ENCODE measurements at places on chromosomes 16 and 17.

DNA sequence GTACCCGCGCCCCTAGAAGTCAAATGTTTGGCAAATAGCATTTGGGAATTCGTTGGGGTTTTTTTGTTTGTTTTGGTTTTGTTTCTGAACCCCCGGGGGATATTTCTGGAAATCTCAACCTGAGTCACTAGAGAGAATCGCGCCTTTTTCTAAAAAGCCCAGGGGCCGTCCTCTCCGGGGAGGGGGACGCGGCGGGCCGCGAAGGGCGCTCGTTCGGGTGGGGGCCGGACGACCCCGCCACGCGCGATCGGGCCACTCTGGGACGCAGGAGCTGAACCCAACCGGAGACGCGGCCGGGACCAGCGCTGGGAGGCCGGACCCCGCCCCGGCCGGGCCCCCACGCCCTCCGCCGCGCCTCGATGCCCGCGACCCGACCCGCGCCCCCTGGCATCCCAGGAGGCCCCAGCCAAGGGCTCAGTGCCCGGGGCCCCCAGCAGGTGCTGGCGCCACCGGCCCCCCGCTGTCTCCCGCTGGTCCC is 302 bp downstream of the LITAF start:
- peak; percentile 55 for ATAC-seq

- no peak for ATAC-seq
These were observed 28.8 kb downstream of the ZFPM1 start for GRCh38 chr16:88481851-88482250.

DNA sequence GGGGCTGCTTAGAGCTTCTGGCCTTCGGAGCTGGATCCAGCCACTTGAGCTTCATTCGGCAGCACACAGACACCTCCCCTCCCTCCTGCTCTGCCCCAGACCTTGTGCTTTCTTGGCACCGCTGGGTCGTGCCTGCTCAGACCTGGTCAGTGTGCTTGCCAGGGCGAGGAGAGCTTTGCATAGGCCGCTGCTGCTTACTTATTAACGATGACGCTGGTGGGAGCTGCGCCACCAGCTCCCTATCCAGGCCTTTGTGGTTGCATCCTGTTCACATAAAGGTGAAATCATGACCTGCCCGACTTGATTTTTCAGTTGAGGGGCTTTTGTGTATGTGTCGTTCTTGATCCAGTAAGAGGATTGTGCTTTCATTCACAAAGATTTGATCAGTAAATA is 101.1 kb downstream of the MSI2 start:
- ATAC-seq = peak; percentile 71

- peak; percentile 81 for ATAC-seq
These were observed 6.3 kb downstream of the HSBP1 start for GRCh38 chr16:83813823-83814658.

GRCh38 chr17:17466511-17466910 is 10.3 kb upstream of the MED9 start:
- no peak for ATAC-seq

DNA sequence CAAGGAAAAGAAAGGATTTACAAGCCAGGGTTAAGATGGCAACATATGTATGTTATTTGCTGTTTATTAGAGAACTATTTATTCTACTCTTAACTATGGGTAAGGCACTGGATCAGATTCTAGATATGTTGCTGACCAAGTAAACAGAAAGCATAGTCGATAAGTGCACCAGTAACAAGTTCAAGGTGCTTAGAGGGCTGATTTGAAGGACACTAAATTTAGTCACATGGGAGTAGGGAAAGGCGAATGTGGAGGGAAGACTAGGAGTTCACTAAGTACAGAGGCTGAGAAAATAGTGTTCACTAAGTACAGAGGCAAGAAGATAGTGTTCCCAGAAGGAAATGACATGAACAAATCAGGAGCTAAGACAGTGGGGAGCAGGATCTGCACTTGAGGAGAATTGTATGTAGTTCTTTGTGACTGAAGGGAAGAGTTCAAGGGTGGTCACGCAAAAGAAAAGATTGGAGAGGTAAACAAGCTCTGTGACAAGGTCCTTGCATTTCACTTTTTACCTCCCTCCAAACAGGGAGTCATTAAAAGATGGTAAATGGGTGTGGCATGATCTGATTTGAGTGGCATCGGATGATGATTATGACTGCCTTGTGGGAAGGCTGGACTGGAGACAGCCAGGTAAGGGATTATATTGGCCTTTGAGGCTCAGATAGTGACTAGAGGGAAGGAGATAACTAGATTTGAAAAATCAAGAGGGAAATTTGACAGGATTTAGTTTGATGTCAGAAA is 20.9 kb downstream of the HEATR9 start:
- ATAC-seq = no peak

GRCh38 chr17:71869841-71870545 is 250.8 kb upstream of the SOX9 start:
- ATAC-seq = no peak

DNA sequence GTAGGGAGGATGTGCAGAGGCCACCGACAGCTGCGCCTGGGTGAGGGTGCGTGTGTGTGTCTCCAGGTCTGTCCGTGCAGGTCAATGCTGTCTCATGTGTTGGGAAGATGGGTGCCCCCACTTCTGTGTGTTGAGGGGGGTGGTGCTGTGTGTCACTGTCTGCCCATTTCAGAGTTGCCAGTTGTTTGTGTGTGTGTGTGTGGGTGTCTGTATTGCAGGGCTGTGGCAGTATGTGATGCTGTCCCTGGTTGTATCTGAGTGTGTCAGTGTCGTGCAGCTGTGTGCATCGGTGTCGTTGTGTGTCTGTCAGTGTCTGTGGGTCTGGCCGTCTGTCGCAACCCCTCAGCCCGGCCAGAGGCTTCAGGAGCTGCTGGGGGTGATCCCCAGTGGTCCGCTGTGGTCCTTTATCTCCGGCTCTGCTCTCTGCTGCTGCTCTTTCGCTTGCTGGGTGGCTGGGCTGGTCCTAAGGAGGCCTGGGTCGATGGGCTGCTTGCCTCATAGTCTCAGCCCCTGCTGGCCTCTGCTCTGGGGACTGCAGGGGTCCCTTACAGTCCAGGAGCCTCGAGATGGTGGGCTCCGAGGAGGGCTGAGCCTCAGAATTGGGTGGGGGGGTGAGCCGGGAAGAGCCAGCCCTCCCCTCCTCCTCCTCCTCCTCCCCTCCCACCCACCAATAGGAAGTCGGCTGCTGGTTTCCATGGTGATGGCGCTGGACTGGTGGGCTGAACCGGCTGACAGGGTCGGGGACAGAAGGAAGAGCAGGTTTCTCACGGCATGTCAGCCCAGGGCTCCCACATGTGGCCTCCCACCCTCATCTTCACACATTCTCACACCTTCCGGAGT is at the start of gene TSPOAP1:
TSPOAP1 (minus strand) TSS at position 601 of the 840 bp plus-strand sequence. CDS start 875 bp downstream, outside the sequence.
- ATAC-seq = no peak

GRCh38 chr16:1438229-1439057 is 5.9 kb downstream of the CCDC154 start:
- no peak for ATAC-seq

DNA sequence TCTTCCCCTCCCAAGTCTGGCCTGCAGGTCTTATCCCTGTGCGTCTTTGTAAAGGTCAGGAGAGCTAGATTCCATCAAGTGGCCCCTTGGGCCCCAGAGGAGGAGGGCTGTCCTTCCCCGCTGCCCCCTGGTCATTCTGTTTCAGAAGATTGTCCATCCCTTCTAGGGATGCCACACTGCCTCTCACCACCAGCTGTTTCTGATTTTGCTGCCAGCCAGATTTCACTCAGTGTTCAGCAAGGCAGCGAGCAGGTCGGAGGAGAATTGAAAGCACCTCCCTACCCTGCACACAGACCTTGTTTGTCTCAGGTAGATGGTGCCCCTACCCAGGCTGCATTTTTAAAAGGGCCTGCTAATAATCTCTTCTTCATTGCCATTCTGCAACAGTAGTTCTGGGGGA is 21.7 kb upstream of the NAT9 start:
- ATAC-seq = no peak

DNA sequence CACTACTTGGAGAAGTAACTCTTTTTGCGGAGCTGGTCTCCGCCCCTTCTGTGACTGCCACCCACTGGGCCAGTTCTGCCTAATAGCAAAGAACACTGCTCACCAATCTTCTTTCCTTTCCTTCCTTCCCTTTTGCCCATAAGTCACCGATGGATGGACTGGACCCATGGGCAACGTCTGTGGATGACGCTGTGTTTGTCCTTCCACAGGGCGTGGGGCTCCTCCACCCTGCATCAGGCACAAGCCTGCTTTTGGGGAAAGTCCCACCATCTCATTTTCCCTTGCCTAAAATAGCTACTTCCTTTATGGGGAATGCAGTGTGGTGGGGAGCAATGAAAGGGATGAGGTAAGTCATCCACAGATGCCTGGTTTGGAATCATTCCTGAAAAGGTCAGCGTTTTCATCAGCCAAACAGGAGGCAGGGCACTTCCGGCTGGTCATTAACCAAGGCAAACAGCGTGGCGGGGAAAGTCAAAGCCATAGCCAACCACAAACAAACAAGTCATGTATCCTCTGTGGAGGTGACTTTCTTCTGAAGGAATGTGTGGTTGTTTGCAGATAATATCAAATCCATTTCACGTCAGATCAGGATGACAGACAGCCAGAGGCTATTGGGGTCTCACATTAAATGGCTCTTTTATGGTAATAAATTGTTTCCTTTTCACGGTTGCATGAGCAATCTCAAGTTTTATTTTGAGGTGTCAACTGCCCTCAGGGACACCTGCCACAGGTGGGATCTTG is 30.7 kb upstream of the MED9 start:
- ATAC-seq = peak; percentile 53

GRCh38 chr17:36544044-36544306 is 744 bp upstream of the GGNBP2 start:
- no peak for ATAC-seq

- no peak for ATAC-seq
These were observed 495.5 kb upstream of the SOX9 start for GRCh38 chr17:71625330-71625729.

GRCh38 chr16:11066261-11066870 is 122.0 kb downstream of the CLEC16A start:
- ATAC-seq = peak; percentile 36

DNA sequence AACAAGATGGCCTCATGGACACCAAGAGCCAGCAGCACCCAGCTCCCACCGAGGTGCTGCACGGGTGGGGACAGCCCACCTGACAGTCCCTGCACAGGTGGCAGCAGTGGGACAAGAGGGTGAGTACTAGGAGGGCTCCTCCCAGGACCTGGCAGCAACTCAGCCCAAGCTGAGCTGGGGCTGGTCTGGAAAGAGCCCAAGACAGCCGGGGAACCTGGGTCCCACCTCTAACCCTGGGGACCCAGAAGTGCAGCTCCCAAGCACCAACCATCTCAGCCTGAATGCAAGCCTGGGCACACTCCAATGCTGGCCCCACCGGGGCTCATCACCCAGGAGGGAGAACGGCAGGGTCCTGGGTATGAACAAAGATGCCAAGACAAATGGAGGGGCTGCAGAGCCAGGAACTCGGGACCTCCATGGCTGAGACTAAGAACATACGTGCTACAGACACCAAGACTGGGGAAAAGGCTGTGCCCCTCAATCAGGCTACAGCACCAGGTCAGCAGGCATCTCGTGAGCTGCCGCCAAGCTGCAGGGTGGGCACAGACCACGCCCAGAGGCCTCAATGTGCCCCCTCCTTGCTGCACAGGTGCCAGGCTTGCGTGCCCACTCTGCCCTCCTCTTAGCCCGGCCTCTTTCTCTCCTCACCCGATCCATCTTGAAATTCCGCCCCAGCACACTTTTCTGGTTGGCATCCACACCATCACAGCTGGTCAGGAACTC is 37.5 kb upstream of the GSG1L start:
- no peak for ATAC-seq

DNA sequence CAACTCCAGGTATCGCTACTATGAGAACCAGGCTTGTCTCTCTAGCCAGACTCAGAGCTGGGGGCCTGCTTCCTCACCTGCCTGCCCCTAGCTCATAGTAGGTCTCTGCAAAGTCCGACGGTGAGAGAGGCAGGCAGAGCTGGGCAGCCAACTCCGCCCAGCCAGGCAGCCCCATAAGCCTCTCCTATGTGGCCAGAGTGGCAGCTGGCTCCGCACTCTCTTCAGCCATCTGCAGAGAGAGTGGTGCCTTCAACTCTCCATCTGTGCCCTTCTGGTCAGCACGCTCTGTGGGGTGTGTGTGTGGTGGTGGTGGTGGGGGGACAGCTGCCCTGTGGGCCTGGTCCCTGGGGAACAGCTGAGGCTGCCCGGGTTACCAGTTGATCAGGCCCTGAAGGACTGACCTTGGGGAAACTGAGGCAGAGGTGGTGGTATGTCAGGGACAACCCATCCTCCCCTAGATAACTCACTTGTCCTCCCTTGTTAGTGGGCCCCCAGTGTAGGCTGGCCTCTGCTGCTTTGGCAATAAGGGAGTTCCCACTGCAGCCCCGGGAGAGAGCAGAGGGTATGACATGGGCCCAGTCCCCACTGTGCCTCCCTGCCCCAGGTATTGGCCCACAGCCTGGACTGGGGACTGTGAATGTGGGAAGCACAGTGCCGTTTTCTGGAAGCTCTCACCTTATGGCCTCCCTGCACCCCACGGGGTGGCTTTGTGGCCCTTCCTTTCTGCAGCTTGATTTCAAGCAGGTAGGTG is 1.8 kb upstream of the ADGRG1 start:
- ATAC-seq = no peak

DNA sequence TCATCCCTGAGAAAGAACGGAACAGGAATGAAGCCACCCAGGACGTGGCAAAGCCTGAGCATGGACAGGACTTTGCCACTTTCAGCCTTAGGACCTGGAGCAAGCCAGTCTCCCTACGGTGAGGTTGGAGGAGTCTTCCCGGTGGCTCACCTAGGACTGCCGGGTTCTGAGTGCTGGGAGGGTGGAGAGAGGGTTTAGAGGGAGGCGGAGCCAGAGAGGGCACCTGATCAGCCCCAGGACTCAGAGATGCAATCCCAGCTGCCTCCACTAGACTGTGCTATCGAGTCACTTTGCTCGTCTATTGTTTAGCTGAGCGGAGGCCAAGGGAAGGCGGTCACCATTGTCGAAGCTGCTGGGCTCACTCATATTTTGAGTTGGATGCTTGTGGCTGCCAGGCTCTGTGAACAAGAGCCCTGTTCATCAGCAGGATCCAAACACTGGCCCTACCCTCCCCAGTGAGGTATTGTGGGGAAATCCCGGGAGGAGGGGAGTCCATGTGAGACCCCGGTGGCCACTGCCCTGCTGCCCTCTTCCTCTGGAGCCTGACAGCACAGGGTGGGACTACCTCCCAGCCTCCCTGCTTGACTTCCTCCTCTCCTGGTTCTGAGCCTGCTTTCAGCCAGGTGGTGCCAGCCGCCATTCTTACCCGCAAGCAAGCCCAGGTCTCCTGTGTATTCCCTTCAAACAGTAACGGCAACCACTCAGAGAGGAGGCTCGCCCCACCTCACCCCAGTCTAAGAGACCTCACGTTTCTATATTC is 7.0 kb downstream of the KRT14 start:
- ATAC-seq = peak; percentile 91

- no peak for ATAC-seq
These were observed 1.1 kb downstream of the ABCA9 start for GRCh38 chr17:69059458-69060175.

DNA sequence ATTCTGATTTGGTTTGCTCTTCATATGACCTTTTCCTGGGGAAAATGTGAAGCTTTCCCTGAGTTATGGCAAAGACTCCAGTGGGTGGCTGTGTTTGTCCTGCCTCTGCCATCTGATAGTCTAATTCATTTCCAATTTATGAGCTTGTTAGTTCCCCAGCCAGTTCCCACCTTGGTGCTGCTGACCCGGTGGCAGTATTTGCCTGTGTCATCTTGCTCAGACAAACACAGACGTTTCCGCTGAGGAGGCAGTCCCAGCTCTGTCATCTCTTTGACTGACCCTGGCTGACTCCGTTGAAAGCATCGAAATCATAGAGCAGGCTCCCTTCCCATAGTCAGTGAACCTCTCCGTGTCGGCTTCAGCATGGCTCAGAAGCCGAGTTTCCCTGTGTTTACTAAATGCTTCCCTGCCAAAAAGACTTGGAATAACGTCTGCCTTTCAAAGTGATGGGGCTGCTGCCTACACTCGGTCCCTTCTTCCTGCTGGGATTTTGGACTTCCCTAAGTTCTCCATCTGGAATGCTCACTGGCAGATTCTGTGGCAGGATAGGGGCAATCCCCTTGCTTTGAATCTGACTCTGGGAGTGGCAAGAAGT is 538.3 kb downstream of the NPIPA7 start:
- ATAC-seq = no peak
